Activated naive CD4-positive, alpha-beta T cell (primary cell): ENCODE measurements at places on chromosomes 12 and 14.

DNA sequence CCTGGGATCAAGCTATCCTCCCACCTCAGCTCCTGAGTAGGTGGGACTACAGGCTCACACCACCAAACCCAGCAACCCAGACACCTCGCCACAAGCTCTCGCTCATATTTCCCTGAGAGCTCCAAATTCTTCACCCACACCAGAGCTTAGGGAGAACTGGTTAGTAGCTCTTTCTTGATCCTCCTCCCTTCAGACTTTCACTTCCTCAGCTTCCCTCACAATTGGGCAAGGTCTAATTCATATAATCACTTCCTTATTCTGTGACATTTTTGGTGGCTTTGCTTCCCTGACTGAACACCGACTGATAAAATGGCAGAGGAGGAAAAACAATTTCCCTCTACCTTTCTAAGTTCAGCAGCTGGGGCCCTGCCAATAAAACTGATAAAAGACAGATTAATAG is 88.5 kb downstream of the GXYLT1 start:
- DNase-seq, result no peak

DNA sequence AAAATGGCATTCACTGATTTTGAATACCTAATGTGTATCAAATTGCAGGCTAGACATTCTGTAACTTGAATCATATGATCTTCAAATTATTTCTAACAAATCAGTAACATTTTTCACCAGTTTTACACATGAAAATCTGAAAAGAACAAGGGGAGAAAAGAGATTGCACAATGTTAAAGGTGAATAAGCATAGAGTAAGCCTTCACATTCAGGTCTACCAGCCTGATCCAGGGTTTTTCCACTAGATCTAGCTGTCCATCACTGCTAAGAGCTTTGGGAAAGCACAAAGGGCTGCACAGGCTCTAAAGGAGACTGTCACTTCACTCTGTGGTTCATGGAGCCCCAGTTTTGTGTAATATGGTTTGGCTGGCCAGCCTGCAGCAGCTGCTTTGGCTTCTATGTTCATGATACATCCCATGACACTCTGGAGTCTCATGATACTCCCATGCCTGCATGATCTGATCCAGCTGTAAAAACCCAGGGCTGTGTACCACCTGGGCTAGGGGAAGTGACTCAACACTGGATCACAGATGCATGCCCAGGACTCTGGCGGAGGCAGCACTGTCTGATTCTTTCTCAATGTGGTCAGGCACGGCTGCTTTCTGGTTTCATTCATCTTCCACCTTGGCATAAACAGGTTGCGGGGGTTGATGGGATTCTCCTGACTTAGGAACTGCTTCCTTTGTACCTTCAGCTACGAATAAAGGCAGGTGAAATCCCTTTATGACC is 859.7 kb downstream of the GALC start:
- no peak for DNase-seq

DNA sequence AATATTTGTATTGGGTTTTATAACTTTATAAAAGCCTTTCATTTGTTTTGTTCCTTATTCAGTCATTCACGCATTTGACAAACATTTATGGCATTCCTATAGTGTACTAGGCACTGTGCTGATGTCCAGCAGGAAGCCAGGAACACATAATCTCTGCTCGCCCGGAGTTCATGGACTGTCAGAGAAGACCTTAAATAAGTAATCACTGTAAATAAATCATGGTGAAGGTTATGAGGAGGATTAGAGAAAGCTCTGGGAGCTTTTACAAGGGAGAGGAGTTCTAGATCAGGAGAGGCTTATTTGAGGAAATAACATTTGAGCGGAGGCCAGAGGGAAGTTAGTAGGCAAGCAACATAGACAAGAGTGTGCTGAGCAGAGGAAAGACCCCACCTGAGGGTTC is 1.4 kb upstream of the RDH11 start:
- no peak for DNase-seq

- DNase-seq, result no peak
Observed at GRCh38 chr12:27123642-27124041, 41.3 kb upstream of the C12orf71 start.

DNA sequence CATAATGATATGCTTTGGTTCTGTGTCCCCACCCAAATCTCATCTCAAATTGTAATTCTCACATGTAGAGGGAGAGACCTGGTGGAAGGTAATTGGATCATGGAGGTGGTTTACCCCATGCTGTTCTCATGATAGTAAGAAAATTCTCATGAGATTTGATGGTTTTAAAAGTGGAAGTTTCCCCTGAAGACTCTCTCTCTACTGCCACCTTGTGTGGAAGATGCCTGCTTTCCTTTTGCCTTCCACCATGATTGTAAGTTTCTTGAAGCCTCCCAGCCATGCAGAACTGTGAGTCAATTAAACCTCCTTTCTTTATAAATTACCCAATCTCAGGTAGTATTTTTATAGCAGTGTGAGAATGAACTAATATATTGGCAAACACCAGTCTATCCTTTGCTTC is 260.4 kb upstream of the PPFIA2 start:
- no peak for DNase-seq

DNA sequence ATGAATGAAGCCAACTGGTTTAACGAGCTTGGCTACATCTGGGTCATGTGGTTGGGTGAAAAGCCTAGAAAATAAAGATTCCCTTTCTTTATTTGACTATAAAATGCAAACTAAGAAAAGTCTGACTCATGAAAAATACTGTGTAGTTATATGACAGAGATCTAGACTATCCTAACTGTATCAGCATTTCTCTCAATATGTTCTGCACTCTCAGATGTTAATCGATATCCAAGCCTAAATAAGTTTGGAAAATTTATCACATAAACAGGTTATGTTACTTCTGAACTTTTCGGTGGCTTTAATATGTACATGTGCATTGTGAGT is 133.1 kb downstream of the DAAM1 start:
- DNase-seq, result no peak

GRCh38 chr12:112275207-112275606 is 107.0 kb downstream of the HECTD4 start:
- DNase-seq, result no peak

- DNase-seq, result no peak
Observed at GRCh38 chr14:79638672-79639266, 572.5 kb downstream of the DIO2 start.

- no peak for DNase-seq
Observed at GRCh38 chr12:89664441-89664840, 44.2 kb downstream of the ATP2B1 start.

GRCh38 chr12:45789025-45789424 is 59.5 kb downstream of the ARID2 start:
- DNase-seq, result no peak

GRCh38 chr14:99354166-99354875 is 82.3 kb upstream of the BCL11B start:
- no peak for DNase-seq
